ENCODE measurements at places on chromosomes 2 and 18.

DNA sequence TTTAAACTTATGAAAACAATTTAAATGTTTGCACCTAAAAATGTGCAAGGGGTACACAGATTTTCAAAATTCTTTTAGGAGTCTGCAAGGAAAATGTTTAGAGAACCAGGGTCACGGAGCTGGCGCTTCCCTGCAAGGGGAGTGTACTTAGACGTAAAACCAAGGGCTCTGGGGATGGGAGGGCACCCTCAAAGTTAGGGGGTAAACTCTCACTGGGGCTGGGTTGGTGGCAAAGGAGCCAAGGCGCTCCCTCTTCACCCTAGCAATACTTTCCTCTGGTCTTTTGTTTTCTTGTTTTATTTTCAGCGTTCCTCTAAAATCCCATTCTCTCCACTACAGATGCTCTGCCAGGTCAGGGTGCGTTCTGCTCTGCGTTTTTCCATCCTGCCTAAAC is 20.0 kb downstream of the TMEM247 start:
- DNase-seq = no peak

GRCh38 chr18:27213123-27213717 is 28.1 kb upstream of the CHST9 start:
- no peak for DNase-seq

- no peak for DNase-seq
These were observed 544 bp downstream of the EVA1A start for GRCh38 chr2:75560022-75560767.

- no peak for DNase-seq
These were observed 11.0 kb upstream of the CDC42EP3 start for GRCh38 chr2:37682473-37682872.

GRCh38 chr2:212770240-212770639 is 231.6 kb upstream of the ERBB4 start:
- DNase-seq = no peak

DNA sequence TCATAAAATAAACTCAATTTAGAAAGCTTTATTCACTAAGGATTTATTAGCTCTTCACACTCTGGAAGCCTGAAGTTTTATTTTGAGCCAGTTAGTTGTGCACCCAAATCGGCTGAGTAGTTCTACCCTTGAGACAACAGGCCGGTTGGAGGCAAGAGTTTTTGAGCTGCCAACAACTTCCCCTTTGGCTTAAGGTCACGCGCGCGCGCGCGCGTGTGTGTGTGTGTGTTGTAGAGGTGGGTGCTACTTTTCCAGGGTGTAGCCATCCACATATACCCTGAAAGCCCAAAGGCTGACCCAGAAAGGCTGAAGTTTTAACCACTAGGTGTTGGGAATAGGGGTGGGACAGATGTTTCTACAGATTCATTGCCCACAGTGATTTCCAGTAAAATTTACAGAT is 150.2 kb upstream of the LHCGR start:
- DNase-seq = no peak

- no peak for DNase-seq
These were observed 152.3 kb upstream of the STON1 start for GRCh38 chr2:48377646-48378045.

DNA sequence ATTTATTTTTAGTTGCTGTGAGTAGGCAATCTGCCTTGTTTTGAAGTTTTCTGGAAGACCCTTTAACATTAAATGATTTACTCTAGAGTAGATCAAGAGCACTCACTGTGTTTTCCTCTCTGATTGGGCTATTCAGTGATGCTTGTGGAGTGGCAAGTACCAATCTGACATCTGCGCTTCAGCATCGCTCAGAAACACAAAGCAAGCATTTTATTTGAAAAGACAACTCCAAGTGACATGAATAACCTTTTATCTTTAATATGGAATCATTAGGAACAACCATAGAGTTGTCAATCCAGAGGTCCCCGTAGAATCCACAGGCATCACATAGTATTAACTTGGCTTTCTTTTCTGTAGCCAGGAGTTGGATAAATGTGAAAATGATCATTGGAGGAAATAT is 114.7 kb downstream of the CPS1 start:
- DNase-seq = no peak

DNA sequence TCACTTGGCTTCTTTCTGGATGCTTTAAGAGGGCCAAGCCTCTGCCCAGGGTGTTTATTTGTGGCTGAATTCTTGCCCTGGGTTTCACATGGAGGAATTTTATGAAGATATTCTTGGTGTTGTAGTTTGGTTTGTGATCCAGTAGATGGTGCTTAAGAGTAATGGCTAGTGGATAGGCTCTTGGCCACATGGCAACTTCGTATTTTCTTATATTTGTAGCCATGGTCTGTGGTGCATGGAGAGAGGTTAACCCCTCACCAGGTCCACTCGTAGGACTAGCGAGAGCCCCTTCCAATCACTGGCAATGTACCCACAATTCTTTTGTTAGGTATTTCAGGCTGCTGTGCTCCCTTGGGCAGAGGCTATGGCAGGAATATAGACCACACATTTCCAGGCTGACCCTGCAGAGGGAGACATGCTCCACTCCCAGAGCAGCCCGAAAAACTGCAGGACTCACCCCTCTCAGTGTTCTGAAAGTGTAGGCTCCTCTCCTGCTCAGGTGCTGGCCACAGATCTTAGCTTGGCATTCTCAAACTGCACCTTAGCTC is 582.1 kb upstream of the SETBP1 start:
- DNase-seq = no peak

GRCh38 chr18:46722051-46722450 is 34.8 kb downstream of the ST8SIA5 start:
- DNase-seq = no peak

GRCh38 chr18:22194151-22194598 is 24.8 kb downstream of the GATA6 start:
- DNase-seq = no peak

GRCh38 chr2:25354116-25354515 is 12.4 kb upstream of the DNMT3A start:
- no peak for DNase-seq

GRCh38 chr18:6362559-6363129 is 52.1 kb downstream of the L3MBTL4 start:
- DNase-seq = no peak

GRCh38 chr2:25377822-25378421 is 36.2 kb upstream of the DNMT3A start:
- no peak for DNase-seq

GRCh38 chr18:61973273-61974115 is 80.7 kb upstream of the RNF152 start:
- DNase-seq = no peak

DNA sequence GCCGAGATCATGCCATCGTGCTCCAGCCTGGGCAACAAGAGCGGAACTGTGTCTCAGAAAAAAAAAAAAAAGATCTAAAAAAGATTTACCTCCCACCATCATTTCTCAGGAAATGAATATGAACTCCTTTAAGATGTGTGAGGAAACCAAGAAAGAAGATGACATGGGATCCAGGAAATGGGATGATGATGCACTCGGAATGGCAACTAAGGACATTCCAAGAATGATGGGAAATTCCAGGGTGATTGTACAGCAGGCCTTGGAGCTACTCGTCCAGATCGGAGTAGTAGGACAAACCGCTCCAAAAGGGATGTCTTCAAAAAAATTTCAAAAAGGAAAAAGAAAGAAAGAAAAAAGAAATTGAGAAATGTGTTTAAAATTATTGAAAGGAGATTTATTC is 84.9 kb upstream of the PMAIP1 start:
- DNase-seq = no peak

DNA sequence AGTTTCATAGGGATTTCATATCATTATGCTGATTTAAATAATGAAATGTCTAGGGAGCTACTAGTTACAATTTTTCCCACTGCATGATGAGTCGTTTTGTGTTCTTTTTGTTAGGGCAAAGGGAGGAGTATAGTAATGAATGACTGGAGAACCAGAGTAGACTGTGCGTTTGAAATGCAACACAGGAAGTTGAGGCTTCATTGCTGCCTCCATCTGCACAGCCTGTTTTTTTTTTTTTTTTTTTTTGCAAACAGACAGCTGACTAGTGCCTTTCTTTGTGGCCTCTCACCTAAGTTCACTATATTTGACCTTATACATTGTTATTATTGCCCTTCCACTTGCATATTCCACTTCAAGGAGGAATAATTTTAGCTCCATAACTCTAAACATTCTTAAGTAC is 286.7 kb upstream of the LRRTM1 start:
- no peak for DNase-seq

- DNase-seq = no peak
These were observed 85.3 kb downstream of the CYP26B1 start for GRCh38 chr2:72062336-72062735.

DNA sequence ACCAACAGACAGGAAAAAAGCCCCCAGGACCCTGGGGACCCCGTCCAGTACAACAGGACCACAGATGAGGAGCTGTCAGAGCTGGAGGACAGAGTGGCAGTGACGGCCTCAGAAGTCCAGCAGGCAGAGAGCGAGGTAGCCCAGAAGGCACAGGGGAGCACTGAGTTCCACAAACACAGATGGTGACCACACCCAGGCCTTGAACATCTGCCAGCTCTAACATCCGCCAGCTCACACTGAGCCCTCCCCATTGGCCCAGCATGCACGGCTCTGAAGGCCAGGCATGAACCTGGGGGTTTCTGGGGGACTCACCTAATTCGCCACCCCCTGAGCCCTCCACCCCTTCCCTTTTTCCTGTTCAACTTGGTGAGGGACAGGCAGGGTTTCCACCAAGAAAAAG is 25.6 kb upstream of the PRLH start:
- no peak for DNase-seq

DNA sequence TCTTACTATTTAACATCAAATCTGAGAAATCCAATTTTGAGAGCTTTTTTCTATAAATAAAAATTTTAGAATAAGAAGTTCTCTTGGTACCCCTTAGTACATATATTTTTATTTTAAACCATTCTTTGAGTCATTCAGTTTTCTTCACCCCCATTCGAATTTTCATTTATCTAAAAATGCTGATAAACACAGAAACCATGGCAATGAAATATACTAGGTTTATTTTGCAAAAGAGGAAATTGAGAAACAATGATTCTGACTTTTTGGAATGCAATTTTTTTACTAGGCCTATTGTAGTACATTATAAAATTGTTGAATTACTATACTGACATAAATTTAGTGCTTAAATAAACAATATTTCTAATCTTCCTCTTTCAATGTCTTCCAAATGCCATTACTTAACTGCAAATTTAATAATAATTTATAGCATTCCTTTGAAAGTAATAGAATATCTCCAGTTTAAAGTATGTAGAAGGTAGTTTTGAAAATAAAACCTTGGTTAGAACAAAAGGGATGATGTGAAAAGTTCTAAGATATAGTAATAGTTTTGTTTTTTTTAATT is 46.3 kb downstream of the TANK start:
- DNase-seq = no peak

All from activated naive CD4-positive, alpha-beta T cell treated with anti-CD3 and anti-CD28 coated beads, Interleukin-2, amount 50 U/mL, for 16 hours (primary cell).